ENCODE measurements at places on chromosomes 2 and 18.

DNA sequence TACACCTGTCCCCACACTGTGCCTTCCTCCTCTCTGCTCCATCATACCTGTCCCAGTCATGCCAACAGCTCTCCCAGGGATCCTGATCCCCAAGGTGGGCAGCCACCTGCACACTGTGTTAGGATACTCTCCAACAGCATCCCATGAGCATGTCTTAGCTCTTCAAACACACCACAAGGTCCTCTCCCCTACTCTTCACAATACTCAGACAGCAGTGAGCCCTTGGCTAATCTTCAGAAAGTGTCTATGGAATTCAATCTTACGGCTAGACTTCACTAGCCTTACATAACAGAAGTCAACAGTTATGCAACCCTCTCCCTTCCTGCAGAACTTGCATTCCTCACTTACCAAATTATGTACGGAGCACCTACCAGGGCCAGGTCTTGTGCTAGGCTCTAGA, 79.9 kb downstream of the MYO5B start:
- DNase-seq: no peak

DNA sequence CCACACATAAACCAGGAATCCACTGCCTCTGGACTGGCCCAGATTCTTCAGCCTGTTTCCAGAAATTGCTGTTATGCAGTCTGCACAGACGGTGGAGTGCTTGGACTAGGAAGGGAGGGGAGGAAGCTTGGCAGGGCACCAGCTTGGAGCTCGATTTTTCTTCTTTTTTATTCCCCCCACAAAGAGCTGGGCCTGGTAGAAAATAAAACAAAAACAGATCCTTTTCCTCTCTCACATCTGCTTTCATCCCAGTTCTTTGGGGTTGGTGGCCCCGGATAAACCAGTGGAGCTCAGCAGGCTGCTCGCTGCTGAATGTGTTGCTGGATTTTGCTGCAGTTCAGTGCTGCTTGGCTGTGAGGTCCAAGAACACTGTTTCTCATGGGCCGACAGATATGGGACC, 16.0 kb downstream of the LRRTM1 start:
- DNase-seq: no peak

DNA sequence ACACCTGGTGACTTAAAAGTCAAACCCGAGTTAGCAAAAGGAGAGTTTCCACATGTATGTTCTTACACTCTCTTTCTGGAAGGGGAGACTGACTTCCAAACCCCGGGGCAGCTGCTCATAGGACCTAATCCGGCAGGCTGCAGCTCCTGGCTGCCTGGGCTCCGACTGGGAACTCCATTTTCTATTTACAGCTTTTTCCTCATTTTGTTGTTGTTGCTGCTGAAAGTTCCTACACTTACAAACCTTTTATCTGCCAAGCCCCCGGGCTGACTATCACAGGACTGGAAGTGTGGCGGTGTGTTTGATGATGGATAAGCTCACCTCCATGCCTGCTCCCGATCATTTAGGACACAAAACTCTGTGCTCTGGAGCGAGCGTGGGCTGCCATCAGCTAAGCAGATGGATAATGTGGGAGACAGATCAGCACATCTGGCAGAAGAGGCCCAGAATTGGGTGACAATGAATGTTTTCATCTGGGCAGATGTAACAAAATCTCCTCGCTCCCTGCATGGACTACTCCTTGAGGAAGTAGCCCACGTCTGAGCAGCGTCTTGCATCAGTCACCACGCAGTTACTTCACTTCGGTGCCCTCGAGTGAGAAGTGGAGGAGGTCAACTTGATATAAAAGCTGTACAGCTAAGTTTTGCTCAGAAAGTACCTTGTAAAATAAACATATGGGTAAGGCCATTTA, 114.4 kb upstream of the COPS8 start:
- DNase-seq: peak; percentile 59

GRCh38 chr2:45237128-45237527, 227.9 kb upstream of the SIX2 start:
- DNase-seq: no peak

DNA sequence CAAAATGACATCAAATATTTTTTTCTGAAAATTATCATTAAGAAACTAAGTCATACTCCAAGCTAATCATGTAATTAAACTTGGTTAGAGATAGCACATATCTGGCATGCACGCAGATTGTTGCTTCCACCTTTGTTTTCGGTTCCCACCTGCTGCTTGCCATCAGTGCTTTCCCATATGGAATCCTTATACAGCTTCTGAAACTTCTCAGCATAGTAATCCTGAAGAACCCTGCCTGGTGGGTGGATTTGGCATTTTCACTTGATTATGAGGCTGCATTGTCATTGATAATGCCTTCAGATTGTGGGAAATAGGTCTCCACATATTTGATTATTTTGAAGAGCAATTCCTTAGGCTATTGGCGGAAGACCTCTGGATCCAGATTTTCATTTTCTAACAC, 47.5 kb downstream of the ZC3H6 start:
- DNase-seq: no peak

DNA sequence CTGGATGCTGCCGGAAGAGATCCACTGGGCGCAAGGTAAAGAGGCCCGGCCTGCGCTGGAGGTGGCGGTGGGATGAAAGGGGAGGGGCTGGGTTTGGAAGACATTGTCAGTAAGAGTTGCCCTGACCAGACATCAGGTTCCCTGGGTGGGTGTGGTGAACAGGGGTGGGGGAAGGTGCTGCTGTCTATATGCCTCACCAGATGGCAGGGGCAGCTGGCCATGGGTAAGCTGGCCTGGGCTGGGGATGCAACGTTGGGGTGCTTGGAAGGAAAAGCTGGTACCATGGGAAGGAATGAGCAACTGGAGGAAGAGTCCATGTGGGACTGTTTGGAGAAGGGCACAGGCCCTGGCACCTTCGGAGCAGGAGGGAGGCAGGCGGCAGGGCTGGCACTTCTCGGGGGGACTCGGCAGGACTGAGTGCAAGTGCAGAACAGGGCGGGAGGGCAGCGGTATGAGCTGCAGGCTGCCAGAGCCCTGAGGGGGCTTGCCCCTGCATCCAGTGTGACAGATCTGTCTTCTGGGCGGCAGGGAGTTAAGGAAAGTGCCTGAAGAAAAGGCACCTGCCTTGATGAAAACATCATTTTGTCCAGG, 146.4 kb downstream of the DYSF start:
- DNase-seq: no peak

GRCh38 chr2:207960911-207961310, 64.4 kb downstream of the PLEKHM3 start:
- DNase-seq: no peak

DNA sequence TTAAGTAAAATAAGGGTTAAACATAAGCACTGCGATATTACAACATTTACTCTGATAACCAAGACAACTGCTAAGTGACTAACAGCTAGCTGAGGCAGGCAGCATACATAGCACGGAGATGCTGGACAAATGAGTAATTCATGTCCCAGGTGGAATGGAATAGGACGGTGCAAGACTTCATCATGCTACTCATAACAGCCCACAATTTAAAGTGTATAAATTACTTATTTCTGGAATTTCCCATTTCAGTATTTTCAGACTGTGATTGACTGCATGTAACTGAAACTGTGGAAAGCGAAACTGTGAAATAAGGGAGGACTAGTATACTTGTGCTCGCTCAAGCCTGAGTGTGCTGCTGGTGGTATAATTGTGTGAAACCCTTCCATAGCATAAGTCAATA, 12.9 kb downstream of the IER3IP1 start:
- no peak for DNase-seq

DNA sequence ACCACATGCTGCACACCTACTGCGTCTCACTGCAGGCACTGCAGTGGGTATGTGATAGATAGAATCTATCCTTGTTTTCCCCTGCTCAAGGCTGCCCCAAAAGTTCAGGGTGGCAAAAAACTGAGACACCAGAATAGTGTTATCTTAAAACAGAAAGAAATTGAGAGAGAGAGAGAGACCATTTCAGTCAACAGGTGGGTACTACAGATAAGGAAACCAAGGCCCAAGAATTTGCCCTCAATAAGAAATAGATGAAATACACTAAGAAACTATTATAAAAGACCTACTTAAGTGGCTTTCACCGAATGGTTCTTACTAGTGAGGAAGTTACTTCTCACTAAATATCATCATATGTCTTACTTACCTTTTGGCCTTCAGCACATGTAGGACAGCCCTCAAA, 27.9 kb downstream of the EPG5 start:
- DNase-seq: no peak

All from ELF-1 (cell line).